Epithelial cell of proximal tubule (primary cell): ENCODE measurements at places on chromosomes 7 and 10.

DNA sequence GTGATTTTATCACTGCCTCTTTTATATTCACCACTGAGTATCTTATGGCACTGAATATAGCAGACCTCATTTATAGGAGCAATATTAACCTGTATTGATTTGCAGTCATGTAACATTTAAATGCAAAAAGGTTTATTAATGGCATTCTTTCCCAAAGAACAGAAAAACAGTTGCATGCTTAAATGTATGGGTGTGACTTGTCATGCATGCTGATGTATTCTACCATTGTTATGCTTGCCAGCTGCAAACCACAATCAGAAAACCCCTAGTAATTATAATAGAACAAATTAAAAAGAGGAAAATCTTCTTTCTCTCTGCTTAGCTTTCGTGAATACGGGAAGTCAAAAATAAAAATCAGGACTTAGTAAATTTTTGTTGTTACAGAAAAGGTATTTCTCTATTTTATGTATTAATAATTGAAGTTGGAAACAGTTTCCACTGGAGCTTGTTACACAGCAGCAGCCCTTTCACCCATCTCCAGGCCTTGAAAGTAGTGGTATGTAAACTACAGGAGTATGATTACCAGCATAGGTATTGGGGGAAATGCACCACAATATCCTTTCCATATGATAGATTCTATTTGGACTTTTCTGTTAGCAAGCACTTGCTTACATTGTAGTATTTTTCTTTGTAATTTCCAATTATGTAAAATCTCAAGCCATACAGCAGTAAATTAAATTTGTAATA, 147.4 kb upstream of the TEX47 start:
- no peak for DNase-seq

- DNase-seq = no peak
These were observed 6.9 kb upstream of the UNC5B start for GRCh38 chr10:71205468-71205867.

GRCh38 chr7:150668472-150668911, 17.0 kb upstream of the GIMAP2 start:
- DNase-seq = no peak

DNA sequence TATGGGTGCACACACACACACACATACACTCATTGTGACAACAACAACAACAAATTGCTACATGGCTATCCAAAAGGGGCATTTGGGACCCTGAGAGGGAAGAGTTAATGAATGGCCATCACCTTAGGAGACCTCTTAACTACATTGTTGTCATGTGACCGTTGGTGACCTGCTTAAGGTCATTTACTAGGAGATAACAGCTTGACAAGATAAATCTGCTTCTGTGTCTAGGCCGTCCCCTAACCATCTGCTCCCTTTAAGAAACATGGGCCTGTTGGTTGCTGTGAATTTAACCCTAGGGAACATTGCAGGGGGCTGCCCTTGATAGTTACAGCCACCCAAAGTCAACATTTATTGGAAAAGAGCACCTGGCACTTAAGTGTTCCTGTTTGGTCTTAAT, 29.7 kb downstream of the C1QL3 start:
- no peak for DNase-seq

DNA sequence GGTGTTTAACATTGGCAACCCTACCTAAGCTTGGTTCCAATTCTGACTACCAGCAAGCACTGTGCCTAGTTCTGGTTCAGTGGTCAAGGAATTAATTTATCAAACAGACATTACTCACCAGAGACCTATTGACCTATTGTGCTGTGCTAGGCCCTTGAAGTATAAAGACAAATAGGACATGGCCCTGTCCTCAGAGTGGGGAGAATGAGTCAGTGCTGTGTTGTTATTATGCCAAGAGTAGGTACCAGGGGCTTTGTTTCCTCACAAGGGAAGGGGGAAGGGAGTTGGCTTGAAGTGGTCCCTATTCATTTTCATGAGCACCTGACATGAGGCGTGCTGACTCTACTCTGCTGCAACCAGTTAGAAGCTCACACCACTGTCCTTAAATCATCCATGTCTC, 62.6 kb upstream of the PLPP4 start:
- peak; percentile 88 for DNase-seq

DNA sequence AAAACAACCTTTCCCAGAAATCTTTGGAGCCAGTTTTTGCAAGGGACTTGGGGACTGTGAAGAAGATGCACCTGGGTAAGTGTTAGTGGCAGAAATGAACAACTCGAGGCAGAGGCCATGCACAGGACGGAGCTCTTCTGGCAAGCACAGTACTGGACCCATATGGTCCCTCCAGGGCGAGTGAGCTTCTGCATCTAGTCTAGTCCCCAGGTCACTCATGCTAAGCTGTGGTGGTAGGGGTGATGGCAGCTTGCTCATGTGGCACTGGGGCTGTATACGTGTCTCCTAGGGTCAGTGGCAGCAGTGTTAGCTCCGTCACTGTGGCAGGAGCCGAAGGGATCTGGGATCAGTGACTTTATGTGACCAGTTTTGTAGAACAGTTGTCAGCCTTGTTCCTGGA, 9.3 kb upstream of the LRRC61 start:
- no peak for DNase-seq

- no peak for DNase-seq
These were observed 60.4 kb downstream of the SCRN1 start for GRCh38 chr7:29929018-29929807.

DNA sequence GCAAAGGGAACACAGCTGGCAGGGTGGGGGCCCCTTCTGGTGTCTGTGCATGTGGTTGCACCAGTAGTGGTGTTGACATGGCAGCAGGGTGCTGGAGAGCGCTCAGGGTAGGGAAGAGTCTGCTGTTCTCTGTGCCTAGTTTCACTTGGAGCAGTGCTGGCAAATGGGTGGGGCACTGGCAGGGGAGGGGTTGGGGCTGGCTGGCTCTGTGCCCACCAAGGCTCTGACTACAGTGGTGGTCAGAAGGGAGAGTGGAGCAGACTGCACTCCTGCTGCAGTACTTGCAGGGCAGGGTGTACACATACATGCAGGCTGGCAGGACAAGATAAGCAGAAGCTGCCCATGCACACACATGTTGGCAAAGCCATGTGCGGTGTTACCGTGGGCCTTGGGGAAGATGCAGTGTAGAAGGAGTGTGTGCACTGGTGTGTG, 18.2 kb downstream of the FAM25A start:
- DNase-seq = no peak

- no peak for DNase-seq
These were observed 96.3 kb downstream of the GNAT3 start for GRCh38 chr7:80415522-80415921.

GRCh38 chr10:128576943-128577670, 450.9 kb upstream of the MKI67 start:
- no peak for DNase-seq

- no peak for DNase-seq
These were observed 992.2 kb downstream of the PCDH15 start for GRCh38 chr10:53808677-53809372.

GRCh38 chr7:91520645-91521044, 256.4 kb downstream of the FZD1 start:
- DNase-seq = no peak

DNA sequence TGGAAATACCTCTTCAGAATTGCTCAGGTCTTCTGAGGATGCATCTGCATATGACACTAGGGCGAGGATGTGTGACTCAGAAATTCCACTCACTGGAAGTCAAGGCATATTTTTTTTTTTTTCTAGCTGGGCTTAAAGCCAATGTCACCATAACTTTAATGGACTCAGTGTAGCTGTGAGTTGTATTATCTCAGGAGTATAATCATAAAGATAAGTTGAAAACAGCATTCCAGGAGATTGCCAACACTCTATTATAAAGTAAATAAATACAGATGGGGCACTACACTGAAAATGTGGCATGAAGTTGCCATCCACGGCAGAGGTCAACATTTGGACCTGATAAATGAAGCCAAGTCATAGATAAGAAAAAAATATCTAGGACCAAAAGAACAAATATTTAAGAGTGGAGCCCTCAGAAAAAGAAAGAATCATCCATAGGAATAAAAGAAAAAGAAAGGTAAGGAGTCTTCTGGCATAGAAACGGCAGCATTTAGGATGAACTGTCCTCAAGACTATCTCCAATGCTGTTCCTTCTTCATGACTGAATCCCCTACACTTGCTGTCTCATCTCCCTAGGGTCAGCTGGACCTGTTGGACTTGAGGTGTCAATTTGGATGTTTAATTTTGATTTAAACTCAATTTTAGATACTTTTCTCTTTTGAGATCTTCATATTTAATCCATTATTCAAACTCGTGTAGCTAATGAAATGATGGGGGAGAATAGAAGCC, 72.9 kb upstream of the CAV2 start:
- peak; percentile 72 for DNase-seq

DNA sequence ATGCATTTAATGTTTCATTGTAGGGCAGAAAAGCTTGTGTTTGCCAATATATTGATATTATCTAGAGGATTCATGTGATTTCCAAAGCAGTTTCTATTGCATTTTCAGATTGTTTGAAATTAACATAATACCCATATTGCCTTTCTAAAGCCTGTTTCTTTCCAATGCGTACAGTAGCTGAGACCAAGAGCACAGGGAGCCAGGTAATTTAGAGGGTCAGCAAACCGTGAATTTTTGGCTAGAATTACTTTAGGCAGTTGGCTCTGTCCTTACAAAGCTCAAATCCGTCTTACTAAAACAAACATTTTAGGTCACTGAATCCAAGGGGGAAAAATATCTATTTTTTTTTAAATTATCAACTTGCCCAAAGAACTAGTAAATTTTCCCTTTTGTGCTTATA, 604.9 kb upstream of the ADARB2 start:
- DNase-seq = no peak

- DNase-seq = no peak
These were observed 172.3 kb downstream of the CHRM2 start for GRCh38 chr7:137040745-137041144.

DNA sequence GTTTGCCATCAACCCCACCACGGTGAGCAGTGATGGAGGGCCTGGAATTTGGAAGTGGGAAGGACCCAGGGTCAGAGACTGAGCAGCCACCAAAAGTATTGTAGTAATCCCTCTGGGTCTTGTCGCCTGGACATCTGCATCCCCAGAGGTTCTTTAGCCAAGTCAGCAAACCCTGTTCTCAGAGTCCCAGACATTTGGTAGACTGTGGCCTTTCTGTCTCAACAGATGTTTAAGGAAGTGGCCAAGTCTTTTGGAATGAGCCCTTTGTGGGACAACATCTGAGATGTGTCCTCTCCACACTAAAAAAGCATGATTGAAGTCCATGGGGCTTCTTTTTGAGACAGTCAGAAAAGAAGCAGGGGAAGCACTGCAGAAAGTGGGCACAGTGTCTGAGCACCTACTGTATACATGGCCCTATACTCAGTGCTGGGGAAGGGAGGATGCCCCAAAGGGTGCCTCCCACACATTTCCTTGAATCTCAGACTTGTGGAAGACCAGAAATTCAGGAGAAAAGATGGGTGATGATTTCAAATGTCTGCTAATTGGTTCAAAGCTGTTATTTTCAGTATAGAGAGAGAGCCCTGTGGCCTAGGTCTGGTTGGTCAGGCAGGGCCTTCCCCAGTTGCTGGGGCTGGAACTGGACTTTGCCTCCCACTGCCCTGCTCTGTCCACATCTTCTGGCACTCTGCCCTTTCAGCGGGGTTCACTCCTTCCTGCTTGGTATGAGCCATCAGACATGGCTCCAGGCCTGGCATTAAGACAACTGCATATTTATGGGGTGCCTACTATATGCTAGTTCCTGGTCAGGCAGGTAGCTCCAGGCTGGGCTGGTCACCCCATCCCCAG, 26.5 kb upstream of the VSIR start:
- peak; percentile 13 for DNase-seq

GRCh38 chr10:103772096-103772845, 83.1 kb downstream of the SH3PXD2A start:
- no peak for DNase-seq

DNA sequence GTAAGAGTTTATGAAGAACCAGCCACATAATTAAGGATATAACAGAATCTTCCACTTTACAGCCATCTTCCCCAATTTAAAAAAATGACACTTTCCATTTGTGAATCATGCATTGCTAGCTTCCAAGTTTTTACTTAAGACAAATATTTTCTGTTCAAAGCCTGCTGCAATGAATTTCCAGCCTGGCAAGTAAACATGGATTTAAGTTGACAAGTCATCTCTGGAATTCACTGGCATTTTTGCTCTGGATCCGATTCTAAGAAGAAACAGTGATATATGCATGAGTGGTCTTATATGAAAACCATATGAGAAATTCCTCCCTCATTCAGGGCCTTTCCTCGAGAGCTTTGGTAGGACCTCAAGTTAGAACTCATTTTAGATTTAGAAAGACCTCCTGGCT, 116.1 kb upstream of the CDCA7L start:
- no peak for DNase-seq

GRCh38 chr7:18467011-18467410, 28.5 kb upstream of the HDAC9 start:
- no peak for DNase-seq

DNA sequence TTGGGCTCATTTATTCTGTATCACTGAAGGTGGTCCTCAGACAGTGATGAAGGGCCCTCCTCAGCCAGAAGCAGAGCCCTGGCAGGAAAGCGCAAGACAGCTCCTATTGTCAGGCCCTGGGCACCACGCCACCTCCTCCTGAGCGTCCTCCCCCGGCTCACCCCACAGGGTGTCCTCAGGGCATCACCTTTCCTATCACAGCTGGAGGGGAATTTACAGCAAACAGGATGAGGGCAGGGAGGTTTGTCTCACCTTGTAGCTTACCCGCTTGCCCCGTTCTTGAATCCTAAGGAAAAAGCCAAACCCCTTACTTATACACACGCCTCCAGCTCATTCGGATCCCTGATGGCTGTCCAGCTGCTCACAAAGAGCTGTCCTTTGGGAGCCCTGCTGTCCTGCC, 50.2 kb upstream of the LANCL2 start:
- DNase-seq = no peak

DNA sequence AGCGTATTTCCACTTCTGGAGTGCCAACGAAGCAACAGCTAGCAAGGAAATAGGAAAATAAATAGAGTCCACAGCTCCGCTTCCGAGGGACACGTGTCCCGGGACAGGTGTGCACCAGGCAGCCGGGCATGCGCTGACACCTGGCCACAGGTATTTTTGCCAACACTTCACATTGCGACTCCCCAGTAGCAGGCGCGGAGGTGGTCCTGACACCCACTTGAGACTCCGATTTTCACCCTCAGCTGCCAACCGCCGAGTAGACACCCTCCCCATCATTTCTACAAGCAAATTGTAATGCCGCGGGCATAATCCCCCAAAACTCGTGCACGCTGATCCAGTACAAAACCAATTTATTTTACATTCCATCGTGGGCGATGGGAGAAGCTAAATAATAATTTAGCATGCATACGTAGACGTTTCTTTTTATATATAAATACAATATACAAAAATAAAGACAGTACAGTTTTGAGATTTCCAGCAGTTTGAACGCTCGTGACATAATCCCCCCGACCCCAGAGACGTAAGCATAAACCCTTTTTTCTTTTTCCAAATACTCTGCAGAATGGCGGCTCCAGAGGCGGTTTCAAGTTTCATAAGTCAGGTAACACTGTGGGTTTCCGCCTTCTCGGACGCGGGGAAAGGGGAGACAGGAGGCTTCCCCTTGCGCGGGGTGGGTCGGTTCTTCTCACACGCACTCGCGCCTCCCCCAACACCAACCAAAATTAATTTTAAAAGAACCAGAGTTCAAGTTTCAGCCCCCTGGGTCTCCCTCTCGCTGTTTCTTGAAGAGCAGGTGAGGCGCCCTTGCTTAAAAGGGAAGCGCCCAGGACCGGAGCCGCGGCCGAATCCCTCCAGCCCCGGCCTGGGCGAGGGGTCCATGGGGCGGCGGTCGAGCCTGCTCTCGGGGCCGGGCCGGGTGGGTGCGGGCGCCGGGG, 5.7 kb downstream of the MNX1 start:
- DNase-seq = no peak
